CD8-positive, alpha-beta memory T cell (primary cell): ENCODE measurements at places on chromosomes 12 and 14. TPM values are rescaled to one million over a fixed set of nuclear protein-coding genes. Genes with fewer than 3 reads are reported as not detected.

DNA sequence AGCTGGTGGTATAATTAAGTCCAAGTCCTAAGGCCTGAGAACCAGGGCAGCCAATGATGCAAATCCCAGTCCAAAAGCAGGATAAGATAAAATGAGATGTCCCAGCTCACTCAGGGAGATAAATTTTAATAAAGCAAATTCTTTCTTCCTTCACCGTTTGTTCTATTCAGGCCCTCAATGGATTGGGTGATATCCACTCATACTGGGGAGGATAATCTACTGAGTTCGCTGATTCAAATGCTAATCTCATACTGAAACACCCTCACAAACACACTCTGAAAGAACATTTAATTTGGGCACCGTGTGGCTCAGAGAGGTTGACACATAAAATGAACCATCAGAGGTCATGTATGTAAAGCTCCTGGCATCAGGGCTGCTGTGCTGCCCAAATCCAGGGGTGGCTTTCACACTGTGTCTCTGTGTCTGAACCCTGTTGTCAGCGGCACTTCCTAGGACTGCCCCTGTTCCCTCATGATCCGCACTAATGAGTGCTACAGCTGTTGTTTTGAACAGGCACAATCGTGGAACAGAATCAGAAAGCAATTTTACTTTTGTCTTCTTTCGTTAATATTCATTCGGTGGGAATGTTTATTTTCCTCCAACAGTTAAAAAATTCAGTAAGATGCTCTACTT, 428.5 kb upstream of the FBXO33 start:
- no peak for DNase-seq

DNA sequence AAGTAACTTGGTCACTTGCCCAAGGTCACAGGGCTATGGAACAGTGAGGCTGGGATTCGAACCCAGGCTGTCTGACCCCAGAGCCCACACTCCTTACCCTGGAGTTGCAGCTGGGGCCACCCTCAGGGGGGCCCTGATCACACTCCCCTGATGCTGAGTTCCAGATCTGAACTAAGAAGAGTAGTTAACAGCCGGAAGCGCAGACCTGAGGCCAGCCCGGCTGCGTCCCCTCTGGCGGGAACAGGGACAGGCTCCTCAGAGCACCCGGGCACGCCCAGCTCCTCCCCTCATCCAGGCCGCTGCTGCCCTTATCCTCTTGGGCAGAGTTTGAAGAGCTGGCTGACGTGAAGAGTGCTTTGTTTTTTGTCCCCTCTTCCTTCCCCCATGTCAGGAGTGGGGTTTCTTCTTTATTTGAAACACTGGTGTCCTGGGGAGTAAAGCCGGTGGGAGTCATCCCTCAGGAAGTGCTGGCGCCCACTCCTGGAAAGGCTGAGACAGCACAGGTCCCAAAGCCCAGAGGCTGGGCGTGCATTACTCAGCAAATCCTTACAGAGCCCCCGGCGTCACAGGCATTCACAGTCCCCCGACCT, 8.7 kb downstream of the PHB2 start:
- DNase-seq: no peak

DNA sequence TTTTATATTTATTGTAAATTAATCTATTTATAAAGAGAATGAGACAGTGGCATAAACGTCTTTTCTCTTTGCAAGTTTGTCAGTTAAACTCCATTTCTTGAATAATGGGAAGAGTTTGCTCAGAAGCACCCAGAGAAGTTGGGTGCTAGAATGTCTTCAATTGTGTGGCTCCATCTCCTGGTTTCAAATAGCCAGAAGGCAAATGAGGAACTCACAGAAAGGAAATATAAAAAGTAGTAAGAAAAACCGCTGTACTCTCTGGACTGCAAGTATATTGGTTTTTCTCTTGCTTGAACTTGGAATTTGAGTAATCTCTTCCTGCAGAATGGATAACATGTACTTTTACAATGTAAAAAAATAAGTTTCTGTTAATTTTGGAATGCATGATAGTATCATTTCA, 217.5 kb downstream of the DPY19L2 start:
- DNase-seq: no peak

- DNase-seq: no peak
These were observed 159.3 kb downstream of the TTC8 start for GRCh38 chr14:88983755-88984154.

DNA sequence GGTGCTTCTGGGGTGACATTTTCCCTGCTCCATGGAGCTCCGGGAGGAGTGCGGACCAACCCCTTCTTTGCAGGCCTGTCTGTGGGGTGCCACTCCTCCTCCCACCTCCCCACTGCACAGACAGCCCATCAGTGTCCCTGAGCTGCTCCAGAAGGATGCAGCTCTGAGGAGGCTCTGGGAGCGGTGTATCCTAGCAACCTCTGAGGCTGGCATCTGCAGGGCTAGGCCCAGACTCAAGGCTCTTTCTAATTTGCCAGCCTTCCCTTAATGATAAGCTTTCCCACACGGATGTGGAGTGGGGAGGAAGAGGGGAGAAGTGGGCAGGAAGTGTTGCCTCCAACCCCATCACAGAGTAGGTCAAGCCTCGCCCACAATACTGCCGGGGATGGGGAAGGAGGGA, 59.7 kb downstream of the CALM1 start:
- no peak for DNase-seq

GRCh38 chr14:95515080-95515489, 1.4 kb downstream of the SYNE3 start:
- DNase-seq: no peak

DNA sequence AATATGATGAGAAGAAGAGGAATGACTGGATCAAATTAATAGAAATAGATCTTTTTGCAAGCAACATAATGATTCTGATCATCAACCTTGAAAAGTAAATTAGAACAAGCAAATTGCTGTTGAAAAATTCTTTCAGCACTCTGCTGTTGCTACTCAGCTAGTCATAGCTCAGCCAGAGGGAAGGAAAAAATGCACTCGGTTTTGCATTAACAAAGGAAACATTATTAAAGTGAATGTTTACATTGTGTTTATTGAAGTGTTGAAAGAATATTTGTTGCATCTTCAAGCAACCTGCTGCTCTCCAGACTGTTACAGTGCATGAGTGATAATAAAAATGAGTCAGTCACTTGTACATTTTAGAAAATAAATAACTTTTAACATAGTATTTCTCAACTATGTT, 26.5 kb downstream of the AP5M1 start:
- DNase-seq: no peak

DNA sequence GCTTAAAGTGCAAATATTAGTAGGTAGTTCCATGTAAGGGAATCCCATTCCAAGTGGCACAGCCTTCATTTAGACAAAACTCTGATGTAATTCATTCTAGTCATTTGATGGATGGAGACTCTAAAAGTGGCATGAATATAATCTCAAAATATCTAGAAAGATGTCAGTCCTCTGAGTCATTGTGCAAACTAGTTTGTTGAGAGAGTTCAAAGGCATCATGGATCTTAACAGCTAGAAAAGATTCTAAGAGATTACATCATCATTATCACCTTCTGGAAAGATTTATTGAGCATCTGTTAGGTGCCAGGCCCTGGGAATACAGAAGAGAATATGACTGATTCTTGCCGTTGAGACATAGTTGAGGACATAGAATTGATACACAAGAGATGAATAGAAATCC, 30.7 kb downstream of the CRADD start:
- DNase-seq: no peak

- no peak for DNase-seq
These were observed 2.4 kb upstream of the ADCY4 start for GRCh38 chr14:24337144-24337823.

DNA sequence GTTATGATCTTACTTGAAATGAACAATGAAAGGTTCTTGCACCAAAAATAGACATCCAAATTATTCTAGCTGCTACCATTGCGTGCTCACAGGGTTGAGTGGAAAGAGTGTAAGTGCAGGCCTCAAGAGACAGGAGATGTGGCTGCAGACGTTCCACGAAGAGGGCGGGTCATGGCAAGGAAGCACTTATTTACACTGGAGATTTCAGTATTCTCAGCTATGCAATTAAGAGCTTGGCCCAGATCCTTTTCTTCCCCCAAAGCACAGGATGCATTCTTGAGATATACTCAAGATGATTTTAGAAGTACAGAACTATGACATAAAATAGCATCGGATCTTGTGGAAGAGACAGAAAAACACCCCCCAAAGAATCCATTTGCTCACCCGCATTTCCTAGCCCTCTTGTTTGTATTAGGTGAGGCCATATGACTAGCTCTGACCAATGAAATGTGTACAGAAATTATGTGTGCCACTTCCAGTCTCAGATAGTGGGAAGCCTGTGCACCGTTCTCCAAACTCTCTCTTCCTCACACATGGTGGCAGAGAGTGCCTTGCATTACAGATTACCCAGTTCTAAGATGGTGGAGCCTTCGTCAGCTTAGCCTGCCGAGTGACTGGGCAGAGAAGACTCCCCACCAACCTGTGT, 261.4 kb downstream of the TTC8 start:
- DNase-seq: no peak

GRCh38 chr12:57096099-57096572, 7.2 kb downstream of the NAB2 start:
- DNase-seq: no peak

- no peak for DNase-seq
These were observed 61.8 kb downstream of the GLT1D1 start for GRCh38 chr12:128914908-128915563.

- DNase-seq: peak; percentile 17
These were observed 22.4 kb downstream of the RXYLT1 start for GRCh38 chr12:63802012-63802608.

DNA sequence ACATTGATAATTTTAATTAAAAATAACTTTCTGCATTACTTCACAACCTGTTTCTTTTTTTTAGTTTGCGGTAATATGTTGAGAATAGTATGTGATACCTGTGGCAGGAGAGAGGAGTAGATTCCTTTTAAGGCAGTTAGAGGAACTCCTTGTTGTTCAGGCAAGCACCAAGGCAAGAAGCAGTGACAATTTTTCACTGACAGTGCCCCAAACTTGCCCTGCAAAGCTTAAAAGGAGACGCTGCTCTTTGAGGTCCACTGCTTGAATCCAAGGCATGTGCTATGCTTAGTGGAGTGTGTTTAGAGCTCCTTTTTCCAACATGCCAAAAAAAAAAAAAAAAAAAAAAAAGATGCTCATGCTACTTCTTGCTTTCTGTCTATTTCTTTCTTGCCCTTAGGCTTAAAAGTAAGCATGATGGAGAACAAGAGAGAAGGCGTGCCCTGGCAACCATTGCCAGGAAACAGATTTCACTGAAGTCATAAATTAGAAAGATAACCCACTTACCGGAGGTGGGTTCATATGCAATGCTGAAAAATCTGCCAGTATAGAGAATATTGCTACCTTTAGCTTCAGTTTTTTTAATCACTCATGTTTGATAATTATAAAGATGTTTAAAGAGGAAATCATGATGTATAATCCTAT, 58.3 kb upstream of the DYRK2 start:
- no peak for DNase-seq

DNA sequence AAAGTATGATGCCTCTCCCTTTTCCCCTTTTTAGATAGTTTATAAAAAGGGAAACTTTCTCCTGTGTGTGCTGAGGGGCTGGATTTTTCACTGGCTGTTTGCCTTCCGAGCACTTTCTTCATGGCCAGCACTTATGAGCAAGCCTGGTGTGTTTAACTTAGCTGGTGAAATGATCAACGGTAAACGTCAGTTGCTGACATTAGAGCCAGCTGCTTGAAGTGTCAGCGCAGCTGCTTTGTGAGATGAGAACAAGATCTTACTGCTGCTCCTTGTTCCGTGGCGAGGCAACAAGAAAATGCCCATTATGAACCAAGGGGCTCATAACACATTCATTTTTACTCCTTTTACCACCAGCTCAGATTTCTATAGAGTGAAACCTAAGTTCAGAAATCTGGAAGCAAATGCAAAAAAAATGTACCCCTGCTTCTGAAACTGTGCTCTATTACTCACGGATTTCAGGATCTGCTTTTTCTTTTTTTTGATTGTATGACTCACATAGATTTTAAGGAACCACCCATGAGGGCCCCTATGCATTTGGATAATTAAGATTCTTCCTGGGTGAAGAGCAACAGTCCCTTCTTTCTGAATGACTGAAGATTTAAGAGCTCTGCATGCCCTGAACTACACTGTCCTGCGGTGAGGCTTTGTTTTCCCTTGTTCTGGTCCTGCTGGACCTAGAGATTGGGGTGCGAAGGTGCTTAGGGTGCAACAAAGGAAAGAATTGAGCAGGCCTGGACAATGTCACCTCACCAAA, 74.3 kb upstream of the CPM start:
- DNase-seq: no peak

DNA sequence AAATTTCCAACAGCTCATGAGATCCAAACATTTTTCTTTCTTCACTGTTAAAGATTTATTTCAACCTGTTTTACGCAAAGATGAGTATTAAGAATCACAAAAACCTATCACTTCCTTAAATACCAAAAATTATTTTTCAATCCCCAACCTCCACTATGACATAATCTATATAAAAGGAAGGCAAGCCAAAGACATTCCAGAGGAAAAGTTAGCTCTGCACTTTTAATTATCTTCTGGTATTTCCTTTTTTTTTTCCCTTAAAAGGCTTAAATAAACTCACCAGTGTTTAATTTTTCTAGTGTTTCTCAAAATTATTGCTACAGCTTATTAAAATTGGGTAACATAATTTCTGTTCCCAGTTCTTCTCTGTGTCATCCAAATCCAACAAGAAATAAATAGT, 75.9 kb downstream of the BMP4 start:
- DNase-seq: no peak

DNA sequence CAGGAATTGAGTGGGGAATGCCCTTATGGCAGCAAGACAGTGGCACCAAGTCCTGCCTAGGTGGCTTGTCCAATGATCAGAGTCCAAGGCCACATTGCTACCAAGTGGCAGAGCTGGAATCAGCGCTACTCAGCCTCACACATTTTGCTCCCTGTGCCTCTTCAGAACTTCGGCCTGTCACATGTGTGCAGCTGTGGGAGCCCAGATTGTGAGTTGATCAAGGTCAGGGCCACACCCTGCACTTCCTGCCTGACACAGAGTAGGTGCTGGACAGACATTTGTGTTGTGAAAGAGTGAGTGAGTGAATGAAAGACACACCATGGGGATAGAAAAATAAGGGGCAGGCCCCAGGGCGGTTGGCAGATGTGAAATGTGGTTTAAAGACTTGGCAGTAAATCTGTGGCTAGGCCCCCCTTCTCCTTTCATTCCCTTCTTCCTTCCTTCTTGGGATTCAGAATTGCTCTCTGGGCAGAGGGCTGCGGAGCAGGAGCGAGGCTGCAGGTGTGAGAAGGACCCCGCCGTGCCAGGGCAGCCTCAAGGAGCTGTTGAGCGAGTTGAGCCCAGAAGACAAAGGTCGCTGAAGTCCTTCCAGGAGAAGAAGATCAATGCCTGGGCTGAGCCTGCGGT, 83.5 kb downstream of the SLC25A47 start:
- DNase-seq: peak; percentile 57

The KRT86 gene
- not detected for polyA plus RNA-seq

The RASSF9 gene
- polyA plus RNA-seq: not detected

The GARIN6 gene
- not detected for polyA plus RNA-seq

The NRL gene
- 1.5 TPM for polyA plus RNA-seq

The NRIP2 gene
- 0.82 TPM for polyA plus RNA-seq

The KLRK1 gene
- polyA plus RNA-seq: 562 TPM

The DPF3 gene
- polyA plus RNA-seq: 1.3 TPM

The ESPL1 gene
- not detected for polyA plus RNA-seq

The FGD6 gene
- polyA plus RNA-seq: 0.36 TPM
